Substantia nigra (tissue), 51 donors: ENCODE measurements at places on chromosomes 7 and 10.

DNA sequence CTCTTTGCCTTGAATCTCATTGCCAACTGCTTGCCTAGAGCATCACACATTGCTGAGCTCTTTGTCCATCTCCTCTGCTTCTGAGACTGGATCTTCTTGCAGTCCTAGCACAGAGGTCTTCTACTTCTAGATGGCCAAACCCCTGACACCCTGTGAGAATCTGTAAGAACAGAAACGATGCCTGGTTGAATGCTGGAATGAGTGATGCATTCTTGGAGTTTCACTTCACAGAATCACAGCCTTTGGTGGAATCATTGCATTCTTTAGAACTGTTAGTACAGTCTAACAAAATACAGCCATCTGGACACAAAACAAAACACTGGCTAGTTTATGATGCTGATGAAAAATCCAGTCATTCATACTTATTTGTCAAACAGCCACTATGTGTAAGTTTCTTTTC lies 141.7 kb upstream of the ITGB1 start:
- no peak for DNase-seq

- peak; percentile 55 for DNase-seq
These were observed 60.4 kb upstream of the ARHGAP21 start for GRCh38 chr10:24784061-24784460.

- DNase-seq: no peak
These were observed 31.2 kb downstream of the GSTO2 start for GRCh38 chr10:104300002-104300735.

DNA sequence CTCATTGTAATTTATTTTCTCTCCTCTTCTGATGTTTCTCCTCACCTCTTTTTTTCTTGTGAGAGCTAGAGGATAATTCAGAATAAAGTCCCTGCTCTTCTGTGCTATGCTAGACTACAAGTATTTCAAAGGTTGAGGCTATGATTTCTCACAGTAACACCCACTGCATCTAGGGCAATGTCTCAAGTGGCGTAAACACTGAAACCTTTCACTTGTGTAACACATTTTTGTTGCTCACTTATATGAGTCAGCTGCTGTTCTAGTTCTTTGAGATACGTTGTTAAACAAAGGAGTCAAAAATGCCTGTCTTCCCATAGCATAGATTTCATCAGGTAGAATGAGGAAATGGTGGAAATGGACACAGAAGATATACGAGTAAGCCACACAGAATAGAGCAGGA lies 305.1 kb upstream of the PITRM1 start:
- DNase-seq: no peak

DNA sequence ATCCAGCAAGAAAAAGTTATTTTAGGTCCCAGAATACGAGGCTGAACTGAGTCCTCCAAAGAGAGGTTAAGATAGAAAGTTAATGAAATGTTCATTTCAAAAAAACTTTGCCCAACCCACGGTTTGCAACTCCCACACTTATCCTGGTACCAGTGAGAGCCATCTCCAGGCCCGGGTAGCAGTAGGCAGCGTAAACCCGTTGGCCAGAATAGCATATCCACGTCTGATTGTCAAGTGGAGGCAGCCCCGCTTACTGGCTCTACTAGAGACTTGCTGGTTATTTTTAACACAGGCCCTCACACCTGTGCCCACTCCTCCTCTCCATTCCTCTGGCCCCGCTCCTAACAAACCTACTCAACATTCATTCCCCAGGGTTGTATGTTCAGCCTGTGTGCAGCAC lies 109.7 kb downstream of the HIP1 start:
- no peak for DNase-seq

DNA sequence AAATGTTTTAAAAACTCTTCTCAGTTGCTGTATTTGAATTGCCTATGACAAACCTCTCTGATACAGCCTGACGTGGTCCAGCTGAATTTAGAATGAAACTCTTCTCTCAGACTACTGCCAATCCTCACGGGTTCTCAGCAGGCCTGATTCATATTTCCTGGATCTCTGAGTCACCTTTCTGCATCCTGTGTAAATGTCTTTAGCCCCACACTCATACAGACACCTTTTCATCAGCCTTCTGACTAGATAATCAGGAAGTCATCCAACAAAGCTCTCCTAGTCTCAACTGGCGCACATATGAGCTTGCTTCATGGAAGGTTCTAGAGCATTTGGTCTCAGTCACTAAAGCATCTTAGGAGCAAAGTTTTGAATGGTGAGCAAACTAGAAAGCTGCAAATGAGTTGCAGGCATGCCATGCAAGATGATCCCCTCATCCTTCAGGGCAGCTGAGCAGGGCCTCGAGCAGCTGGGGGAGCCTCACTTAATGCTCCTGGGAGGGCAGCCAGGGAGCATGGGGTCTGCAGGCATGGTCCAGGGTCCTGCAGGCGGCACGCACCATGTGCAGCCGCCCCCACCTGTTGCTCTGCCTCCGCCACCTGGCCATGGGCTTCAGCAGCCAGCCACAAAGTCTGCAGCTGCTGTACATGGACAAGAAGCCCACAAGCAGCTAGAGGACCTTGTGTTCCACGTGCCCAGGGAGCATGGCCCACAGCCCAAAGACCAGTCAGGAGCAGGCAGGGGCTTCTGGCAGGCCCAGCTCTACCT lies 182.8 kb downstream of the ARHGAP12 start:
- no peak for DNase-seq

- DNase-seq: no peak
These were observed 44.9 kb upstream of the ZNF32 start for GRCh38 chr10:43693602-43694001.

- DNase-seq: no peak
These were observed 225.4 kb downstream of the ZMYND11 start for GRCh38 chr10:360653-361052.

DNA sequence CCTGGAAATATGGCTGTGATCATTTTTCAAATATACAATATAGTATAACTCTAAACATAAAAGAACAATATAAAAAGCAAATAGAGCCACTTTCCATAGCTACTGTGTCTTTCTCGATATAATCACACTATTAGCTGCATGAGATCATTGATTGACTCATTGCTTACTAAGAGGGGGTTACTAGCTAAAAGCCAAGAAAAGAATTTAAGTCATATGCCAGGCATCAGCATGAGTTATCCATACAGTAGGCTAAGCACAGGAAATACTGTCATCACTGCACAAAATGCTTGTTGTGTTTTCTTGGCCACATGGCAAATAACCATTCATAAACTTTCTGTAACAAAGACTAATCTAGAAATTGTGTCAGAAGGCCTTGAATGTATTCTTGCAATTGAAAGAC lies 18.8 kb upstream of the ABCB5 start:
- DNase-seq: no peak

DNA sequence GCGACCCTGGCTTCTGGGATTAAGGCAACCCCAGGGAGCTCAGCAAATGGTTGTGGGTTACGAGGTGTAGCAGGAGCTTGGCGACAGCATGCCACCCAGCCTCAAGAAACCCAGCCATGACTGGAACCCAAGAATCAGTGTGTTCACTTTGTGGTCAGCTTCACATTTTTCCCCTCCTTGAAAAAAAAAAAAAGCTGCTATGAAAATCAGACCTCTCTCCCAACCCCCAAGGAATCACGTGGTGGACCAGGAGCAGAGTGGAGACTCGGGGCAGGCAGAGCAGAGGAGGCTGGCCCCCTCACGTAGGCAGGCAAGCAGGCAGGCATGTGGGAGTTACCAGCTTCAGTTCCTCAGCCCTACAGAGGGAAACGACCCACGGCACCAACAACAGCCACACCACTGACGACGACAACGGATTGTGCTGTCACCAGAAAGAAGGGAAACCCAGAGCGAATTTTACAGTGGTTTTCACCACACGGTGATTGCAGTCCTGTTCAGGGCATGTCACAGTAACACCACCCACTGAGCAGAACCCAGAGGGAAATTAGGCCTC lies 203.4 kb downstream of the SLC25A13 start:
- DNase-seq: no peak

- DNase-seq: no peak
These were observed 40.3 kb downstream of the CYTH3 start for GRCh38 chr7:6232116-6232515.

- DNase-seq: no peak
These were observed 9.2 kb downstream of the ZNF488 start for GRCh38 chr10:47374611-47375536.

DNA sequence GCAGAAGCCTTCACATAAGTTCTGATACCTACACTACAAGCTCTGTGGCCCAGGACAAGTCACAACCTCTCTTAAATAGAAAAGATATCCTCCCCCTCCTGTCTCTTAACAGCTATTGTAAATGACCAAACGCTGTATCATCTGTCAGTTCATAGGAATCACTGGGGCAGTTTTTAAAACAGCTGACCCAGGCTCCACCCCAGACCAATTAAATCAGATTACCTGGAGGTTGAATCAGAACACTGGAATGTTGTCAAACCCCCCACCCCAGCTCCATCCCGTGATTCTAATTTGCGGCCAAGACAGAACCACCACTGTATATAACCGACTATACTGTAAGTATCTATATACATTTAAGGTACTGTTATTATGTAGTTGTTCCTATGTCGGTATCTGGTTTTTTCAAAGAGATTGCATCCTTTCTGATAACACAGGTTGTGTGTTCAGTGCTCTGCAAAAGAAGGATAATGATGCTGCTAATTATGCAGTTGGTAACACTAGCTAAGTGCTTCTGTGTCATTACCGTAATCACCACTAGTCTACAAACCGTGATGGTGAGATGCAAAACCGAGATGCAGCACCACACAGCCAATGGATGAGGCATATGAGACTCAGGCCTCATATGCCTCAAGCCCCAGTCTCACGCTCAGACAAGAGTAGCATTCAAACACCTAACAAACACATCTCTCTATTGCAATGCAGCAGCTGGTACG lies 47.4 kb downstream of the TNS3 start:
- no peak for DNase-seq

GRCh38 chr10:32167450-32167849 lies 111.2 kb upstream of the KIF5B start:
- DNase-seq: no peak

GRCh38 chr7:43785420-43785819 lies 26.9 kb downstream of the BLVRA start:
- no peak for DNase-seq

DNA sequence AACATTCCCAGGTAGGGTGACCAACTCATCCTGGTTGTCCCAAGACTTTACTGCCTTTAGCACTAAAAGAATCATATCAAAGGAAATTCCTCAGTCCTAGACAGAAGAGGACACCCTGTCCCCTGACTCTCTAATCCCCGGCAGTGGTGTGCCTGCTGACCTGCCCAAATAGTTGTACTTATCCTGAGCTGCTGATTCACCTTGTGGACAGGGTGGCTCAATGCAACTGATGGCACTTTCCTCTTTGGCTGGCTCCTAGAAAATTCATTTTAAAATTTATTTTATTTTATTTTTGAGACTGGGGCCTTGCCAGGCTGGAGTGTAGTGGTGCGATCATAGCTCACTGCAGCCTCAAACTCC lies 111.7 kb downstream of the JCAD start:
- no peak for DNase-seq

DNA sequence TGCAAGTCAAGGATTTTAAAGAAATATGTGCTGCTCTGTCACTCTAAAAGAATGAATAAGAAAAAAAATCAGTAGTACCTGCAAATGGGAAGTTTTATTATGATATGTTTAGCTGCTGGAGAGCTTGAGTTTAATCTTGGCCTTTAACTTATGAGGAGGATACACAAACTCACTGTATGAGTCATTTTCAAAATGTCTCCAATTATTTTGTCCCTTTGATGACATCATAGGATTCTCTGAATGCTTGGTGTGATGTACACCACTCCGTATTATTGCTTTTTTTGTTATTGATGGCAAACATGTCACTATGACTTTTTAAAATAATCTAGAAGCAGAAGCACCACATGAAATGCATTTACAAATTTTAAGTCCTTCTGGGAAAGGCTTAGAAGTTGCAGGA lies 125.8 kb downstream of the RALA start:
- DNase-seq: no peak

DNA sequence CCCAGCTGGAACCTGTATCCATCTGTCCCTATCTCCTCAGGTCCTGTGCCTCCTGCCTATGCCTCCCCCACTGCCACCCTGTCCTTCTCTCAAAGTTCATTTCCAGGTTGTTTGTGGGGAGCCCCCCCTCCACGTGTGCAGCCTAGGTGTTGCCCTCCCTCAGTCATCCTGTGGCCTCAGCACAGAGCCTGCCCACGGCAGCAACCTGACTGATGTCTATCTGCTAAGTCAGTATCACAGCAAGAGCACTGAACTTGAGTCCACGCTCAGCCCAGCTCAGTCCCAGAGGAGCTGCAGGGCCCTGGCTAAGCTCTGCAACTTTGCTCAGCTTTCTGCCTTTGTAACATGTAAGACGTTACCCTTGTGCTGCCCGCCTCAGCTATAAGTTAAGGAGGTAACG lies 28.7 kb downstream of the FAM53B start:
- no peak for DNase-seq

DNA sequence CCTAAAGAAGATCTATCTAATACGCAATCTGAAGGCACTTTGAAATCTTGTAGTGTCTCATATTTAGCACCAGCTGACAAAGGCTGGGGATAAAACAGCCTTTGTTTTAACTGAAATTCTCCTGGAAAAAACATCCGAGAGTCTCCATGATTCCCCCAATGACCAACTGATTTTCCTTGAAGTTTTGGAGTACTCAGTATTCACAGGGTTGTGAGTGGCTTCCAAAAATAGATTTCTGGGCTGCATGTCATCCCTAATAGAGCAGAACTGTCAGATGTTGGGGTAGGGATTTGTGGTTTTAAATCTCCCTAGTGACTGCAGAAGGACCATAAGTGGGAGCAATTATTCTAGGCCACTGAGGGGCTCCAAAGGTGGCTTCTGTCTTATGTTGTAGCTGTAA lies 206.4 kb downstream of the TAX1BP1 start:
- no peak for DNase-seq

DNA sequence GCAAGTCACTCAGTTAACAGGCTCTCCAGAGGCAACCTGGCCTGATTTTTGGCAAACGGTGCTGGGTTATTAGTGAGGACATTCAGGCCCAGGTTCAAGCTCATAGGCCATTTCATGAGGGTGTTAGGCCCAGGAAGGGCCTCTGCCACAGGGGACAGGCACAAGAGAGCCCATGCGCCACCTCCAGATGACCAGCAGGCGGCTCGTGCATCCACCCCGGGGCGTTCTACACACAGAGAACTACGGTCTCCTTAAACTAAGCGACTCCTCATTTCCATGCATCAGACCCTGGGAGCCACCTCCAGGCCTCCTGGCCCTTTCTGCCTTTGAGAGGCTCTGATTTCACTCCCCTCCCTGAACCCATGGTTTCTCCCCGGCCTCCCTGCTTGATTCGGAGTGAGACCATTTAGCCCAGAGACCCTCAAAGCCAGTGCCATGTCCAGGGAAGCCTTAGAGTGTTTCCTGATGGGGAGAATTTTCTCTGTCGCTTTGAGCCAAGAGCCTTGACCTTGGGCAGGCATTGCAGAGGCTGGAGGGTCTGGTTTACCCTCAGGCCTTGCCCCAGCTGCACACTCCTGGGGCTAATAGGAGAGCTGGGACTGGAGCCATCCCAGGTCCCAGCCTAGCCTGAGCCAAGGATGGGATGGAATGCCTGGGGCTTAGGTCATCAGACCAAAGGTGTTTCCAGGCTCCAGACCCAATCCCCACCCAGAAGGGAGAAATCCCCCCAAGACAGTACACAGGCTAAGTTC lies 188.0 kb downstream of the GRID1 start:
- no peak for DNase-seq

- DNase-seq: no peak
These were observed 47.3 kb upstream of the PIK3AP1 start for GRCh38 chr10:96767611-96768010.
